ENCODE measurements at places on chromosomes 3 and 15. TPM values are rescaled to one million over a fixed set of nuclear protein-coding genes. Genes with fewer than 3 reads are reported as not detected.

The CP gene
- total RNA-seq = 15.4 TPM

The SLC4A7 gene
- total RNA-seq = 23.3 TPM

The RTP4 gene
- 3.2 TPM for total RNA-seq

- peaks cover 11% of the 10 kb centered on the region for H3K27me3 ChIP-seq
- H3K4me3 ChIP-seq = no peak overlapping the region
- H3K27ac ChIP-seq = no peak overlapping the region
- no peaks in the 10 kb centered on the region for H3K36me3 ChIP-seq
- no peak for DNase-seq
Measured at GRCh38 chr3:127520993-127521392, 69.5 kb downstream of the TPRA1 start.

DNA sequence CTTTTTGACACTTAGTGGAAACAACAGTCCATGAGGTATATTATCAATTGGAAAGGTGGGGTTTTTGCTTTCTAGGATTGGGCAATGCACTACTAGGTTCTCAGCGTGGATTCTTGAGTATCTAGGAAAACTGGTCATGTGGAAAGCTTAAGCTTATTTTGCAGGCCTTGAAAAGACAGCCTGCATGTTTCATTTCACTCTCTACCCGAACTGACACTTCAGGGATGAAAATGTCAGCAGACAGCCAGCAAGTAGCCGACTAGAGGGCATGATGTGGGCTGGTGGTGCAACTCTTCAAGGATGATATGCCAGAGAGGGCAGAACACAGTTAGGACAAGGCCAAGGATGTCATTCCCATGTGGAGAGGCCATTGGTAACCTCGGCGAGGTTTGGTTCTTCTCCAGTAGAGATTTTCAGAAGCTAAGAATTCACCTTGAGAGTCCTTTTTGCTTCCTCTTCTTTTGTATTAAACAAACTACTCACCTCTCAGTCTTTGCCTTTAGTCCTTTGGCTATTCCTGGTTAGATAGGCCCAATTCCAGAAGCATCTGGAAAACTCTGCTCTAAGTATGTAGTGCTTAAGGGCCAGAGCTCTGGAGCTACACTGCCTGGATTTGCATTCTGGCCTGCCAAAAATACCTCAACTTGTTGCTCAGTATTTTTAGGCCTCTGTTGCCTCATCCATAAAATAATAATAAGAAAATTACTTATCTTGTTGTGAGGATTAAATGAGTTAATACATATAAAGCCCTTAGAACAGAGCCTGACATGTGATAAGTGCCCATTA, 17.9 kb downstream of the LPP start:
- no peak for DNase-seq
- no peaks in the 10 kb centered on the region for H3K27me3 ChIP-seq
- H3K36me3 ChIP-seq = peaks cover 4% of the 10 kb centered on the region

GRCh38 chr15:26665957-26666791, 106.7 kb downstream of the GABRB3 start:
- H3K4me3 ChIP-seq = no peak overlapping the region
- no peak for DNase-seq
- H3K4me1 ChIP-seq = no peaks in the 10 kb centered on the region
- H3K27me3 ChIP-seq = peaks cover 9% of the 10 kb centered on the region
- no peaks in the 10 kb centered on the region for H3K36me3 ChIP-seq

Data from left lung (tissue), 14 donors.